ENCODE measurements at places on chromosomes 13 and 19.

DNA sequence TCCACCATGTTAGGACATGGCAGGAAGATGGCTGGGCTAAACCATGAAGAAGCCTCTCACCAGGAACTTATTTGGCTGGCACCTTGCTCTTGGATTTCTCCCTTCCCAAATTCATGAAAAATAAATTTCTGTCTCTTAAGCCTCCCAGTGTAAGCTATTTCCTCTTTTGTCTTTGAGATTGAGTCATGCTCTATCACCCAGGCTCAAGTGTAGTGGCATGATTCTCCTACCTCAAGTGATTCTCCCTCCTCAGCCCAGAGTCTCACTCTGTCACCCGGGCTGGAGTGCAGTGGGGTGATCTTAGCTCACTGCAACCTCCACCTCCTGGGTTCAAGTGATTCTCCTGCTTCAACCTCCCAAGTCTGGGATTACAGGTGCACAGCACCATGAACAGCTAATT, 12.6 kb downstream of the ZNF888 start:
- no peak for DNase-seq

- no peak for DNase-seq
Measured at GRCh38 chr19:5338656-5339197, 1.9 kb downstream of the PTPRS start.

- DNase-seq, result no peak
Measured at GRCh38 chr19:20165971-20166592, 932 bp upstream of the ZNF486 start.

DNA sequence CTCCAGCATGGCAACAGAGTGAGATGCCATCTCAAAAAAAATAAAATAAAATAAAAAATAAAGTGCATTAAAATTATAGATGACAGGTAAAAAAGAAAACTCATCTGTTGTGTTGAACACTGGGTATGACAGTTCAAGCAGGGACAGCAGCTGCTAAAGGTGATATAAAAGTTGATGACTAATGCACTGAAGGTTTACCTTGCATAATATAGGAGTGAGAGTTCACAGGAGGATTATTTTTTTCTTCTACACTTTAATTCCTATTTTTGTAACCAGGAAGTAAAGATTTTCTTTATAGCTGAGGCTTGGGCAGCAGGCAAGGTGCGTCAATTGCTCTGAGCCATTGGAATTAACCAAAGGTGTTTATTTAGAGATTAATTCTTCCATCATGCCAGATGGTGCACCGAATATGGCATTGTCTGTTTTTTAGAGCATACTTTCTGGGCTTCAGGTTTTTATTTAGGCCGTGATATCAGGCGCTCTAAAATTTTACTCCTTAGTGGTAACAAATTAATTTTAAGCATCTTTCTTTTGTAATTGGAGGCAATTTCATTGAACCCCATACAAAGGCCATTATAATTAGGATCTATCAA, 337.0 kb upstream of the SLC10A2 start:
- DNase-seq, result no peak

- peak; percentile 82 for DNase-seq
Measured at GRCh38 chr19:35868172-35868822, at the start of gene APLP1. Gene APLP1 (plus strand): TSS chr19:35868574. CDS start chr19:35868637, 63 bp downstream.

DNA sequence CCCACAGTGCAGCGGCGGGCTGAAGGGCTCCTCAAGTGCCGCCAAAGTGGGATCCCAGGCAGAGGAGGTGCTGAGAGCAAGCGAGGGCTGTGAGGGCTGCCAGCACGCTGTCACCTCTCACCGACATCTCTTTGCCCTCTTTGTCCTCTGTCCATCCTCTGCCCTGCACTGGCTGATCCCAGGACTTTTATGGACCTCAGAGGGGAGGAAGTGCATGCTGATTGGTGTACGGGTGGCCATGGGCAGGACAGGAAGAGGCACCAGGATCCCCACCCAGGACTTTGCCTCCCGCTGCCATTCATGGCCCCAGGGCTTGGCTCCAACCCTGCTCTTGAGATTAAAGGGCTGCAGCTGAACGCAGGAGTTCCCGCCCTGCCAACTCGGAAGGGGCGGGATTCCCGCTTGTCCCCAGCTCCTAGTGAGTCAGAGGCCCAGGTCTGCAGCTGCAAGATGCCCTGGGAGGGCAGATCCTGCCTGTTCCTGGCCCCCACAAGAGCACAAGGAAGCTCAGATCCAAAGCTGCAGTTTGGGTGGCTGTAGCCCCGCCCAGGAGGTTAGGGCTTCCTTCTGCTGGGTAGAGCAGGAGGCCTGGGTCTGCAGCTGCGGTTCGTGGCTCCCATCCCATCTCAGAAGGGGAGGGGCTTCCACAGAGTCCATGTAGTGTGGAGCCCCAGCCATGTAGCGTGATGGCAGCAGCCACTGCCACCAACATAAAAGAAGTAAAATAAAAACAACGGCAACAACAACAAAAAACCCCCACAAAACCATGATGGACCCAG, 1716.7 kb downstream of the SLITRK1 start:
- peak; percentile 40 for DNase-seq

DNA sequence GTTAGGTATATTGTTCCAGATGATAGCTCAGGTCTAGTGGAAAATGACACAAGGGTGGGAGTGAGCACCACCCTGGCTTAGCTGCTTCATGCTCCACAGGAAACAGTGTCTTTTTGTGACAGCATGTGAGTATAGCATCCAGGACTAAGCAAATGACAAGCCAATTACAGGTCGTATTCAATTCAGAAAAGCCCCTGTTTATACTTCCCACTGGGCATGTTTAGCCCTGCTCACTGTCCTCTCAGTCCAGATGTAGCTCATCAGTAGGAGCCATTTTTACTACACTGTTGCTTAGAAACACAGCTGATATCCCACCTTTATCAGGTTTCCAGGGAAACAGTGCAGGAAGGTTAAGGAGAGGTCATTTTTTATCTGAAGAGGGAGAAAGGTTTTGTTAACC, 8.0 kb downstream of the ABHD13 start:
- no peak for DNase-seq

GRCh38 chr19:2446381-2446780, 10.4 kb downstream of the LMNB2 start:
- no peak for DNase-seq

- DNase-seq, result no peak
Measured at GRCh38 chr13:64164435-64164834, 2748.8 kb upstream of the PCDH20 start.

DNA sequence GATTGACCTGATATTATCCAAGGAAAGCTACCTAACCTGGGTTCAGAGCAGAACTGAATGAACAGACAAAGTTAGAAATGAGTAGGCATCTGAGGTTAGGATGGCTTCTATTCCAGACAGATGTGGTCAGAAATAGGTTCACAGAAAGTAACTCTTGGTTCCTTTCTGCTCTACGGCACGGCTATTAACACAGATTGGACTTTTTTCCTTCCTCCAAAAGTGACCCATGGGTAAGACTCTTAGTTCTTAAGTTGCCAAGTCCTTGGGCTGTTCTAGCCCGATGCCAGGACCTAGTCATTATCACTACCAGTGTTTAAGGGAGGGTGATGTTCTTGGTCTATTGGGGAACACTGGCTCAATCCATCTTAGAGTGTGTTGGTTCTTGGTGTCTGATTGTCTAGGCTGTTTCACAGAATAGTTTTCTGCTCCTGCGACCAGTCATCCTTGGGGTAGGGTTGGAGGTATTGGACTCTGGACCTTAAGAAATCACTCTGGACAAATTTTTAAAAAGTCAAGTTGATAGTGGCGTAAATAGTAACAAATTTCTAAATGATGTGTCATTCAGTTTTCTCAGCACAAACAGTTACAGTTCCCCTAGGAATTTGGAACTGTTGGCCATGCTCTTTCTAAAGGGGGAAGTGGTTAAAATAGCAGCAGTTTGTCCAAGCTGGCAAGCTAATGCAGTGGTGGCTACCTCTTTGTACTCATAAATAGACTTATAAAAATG, 60.1 kb upstream of the MYCBP2 start:
- DNase-seq, result no peak

GRCh38 chr13:74761801-74762757, 627.9 kb upstream of the KLF12 start:
- no peak for DNase-seq

DNA sequence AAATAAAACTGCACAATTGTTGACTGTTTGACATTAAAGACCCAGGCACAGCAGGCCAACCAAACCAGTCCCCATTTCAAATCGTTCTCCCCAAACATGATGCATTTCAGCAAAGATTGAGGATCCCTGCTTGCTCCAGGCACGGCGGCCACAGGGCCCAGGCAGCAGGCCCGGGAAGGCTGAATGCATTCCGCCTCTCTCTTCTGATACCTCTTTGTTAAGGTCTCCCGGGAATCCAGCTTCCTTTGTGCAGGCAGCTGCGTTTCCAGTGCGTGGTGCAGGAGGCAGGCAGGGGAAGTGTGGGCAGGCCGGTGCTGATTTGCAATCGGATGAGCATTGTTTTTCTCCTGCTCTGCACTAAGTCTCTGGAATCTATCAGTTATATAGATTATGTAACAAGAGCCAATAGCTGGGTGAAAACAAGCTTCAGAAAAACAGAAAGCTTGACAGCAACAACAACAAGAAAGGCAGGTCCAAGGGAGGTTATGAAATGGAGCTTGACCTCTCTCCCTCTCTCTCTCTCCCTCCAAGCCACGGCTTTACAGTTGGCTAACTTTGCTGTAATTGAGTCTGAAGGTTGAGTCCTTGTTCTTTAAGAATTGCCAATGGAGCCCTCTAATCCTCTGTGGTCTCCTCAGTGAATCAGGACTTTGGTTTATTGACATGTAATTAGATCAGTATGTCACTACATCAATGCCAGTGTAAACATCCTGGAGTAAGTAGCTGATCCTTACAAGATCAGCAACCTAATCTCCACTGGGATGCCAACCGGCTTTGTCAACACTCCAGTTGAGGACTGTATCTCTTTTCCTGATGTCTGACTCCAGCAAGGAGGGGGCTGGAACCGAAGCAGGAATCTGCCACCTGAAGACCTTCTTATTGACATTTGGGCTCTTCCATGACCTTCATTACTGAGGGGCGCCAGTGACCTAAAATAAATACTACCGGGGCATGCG, 338.0 kb downstream of the TEX29 start:
- DNase-seq, result no peak

DNA sequence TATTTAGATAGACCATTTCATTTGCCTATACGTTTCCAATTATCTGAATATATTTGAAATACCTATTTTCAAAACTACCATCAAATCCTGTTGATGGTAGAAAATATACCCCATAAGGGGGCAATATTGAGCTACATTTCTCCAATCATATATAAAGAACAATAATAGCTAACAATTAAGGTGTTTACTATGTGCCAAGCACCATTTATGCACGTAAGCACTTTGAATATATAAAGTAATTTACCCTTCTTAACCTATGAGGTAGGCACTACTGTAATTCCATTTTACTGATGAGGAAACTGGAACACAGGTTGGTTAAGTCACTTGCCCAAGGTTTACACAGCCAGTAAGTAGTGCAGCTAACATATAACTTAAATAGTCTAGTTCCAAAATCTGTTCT, 79.2 kb downstream of the UBL3 start:
- no peak for DNase-seq

GRCh38 chr13:44573790-44574465, 2.2 kb downstream of the TSC22D1 start:
- DNase-seq, result peak; percentile 23

GRCh38 chr13:98144801-98145350, 2.0 kb downstream of the FARP1 start:
- no peak for DNase-seq

DNA sequence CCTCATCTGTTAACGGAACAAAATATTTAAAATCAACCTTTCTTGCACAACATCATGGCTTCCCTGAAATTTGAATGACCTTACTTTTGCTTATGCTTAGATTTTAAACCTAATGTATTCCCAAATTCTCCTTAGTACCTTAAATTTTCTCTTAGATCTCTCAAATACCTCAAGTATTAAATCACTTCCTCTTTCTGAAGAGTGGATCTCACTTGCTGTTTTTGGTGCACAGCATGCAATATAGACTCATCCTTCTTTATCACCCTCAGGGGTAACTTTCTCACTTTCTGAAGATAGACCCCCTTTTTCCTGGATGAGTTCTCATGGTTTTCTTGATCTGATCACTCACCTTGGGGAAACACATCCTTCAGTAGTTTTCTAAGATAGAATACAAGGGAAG, 871.7 kb downstream of the DACH1 start:
- no peak for DNase-seq

DNA sequence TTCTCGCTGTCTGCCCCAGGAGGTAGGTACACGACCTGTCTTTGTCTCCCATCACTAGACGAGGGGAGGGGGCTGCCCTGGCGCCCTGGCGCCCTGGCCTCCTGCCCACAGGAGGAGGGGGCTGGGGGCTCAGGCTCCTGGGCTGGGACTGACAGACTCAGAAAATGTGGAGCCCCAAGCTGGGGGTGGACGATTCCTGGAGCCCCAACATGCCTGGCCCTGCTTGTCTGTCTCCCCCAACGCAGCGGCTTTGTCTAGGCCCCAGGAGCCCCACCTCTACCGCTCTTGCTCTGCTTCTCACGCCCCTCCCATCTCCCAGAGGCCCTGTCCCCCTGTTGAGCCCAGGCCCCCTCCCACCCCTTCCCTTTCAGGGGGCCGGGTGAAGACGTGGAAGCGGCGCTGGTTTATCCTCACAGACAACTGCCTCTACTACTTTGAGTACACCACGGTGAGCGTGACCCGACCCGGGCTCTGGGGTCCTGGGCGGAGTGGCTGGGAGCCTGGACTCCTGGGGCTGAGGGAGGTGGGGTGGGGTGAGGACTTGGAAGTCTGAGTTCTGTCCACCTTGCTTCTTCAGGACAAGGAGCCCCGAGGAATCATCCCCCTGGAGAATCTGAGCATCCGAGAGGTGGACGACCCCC, 8.6 kb downstream of the CYTH2 start:
- no peak for DNase-seq

DNA sequence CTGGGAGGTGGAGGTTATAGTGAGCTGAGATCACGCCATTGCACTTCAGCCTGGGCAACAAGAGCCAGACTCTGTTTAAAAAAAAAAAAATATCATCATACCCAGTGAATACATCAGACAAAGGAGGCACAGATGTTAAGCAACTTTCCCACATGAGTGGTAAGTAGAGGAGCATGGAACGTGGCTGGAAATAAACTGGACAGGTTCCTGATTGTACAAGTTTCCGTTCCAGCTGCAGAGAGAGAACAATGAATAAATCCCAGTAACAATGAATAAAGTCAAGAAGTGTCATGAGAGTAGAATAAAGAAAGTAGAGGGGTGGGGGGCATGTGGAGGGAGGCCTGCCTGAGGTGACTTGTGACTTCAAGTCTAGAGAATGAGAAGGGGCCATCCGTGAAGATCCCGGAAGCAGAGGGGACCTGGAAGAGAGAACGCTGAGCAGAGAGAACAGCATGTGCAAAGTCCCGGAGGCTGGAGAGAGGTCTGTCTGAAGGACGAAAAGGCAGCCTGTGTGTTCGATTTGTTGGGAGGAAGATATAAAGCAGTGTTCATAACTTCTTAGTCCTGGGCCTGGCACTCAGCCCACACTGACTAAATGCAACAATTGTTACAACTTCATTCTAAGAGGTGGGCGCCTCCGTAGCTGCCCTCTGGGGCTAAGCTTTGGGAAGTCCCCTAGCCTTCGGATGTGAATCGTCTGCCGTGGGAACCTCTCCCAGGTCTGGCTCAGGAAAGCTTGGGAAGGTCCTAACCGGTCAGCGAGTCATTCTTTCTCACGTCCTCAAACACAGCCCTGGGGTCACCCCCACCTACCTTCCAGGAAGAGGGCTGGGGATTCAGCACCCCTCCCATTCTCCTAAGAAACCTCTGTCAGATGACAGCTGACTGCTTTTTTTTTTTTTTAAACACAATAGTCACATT, 15.3 kb upstream of the ARHGEF18 start:
- DNase-seq, result no peak

- no peak for DNase-seq
Measured at GRCh38 chr13:28488376-28489005, 6.4 kb downstream of the FLT1 start.

Data from H54 (cell line).